Stimulated activated CD8-positive, alpha-beta memory T cell treated with anti-CD3 and anti-CD28 coated beads, Interleukin-4, amount 100 ng/mL, for 1 hour (primary cell): ENCODE measurements at places on chromosomes 6 and 20.

DNA sequence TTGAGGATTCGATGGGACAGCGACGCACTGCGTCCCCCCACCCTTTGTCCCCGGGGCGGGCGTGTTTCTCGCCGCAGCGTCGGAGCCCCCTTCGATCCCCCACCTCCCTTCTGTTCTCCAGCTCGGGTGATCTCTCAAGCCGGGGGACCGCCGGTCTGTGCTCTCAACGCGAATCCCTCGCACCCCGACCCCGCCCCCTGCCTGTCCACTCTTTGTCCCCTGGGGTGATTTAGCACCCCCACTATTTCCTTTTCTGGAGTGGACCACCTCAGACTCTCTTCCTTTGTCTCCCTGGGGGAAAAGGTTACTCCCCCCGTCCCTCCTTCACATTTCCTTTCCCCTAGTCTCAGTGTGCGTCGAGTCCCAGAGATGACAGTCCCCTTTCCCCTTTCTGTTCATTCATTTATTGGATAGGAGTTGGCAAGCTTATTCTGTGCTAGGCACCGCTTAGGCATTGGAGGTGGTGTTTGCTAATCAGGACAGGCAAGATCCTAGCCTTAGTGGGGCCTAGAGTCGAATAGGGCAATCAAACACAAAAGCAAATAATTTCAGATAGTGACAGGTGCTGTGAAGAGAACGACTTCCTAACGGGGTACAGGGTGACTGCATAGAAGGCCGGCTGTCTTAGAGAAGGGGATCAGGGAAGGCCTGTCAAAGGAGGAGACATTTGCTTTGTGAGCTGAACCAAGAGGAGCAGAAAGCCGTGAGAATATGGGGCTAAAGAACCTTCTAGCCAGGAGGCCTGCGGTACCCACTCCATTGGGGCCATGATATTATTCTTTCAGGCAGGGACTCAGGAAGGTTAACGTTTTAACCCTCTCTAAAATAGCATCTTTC lies 741 bp downstream of the PTPN1 start:
- no peak for DNase-seq

GRCh38 chr20:63234693-63235398 lies 859 bp upstream of the BIRC7 start:
- no peak for DNase-seq

DNA sequence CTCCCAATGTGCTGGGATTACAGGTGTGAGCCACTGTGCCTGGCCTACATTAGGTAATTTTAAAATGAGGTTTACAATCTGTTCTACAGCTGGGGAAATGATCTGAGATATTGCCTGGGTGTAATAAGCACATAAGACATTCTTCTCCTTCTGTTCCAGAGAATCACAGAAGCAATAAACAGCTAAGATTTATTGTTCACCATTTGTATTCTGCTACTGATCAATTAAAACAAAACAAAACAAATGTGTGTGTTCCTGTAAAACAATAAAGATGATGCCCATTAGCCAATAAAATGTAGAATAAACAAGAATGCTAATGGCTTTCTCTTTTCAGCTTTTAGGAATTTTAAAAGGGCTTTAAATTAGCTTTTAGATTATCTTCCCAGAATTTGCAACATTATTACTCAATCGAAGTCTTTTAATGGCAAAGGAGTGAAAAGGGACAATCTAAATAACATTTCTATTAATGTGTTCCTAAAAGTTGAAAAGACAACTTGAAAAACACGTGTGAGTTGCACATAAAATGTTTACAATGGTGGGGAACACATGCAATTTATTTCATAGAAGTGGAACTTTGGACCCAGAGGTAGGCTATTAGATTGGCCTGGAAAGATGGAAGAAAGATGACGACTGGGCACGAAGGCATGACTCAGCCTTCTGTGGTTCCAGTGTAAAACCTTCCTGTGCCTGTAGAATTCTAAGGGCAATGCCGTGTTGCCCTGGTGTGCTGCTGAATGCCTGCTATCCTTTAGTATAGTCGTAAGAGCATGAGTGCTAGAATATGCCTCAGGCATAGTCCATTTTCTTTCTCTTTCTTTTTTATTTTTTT lies 29.0 kb upstream of the DEK start:
- no peak for DNase-seq

- DNase-seq = no peak
Observed at GRCh38 chr6:30554962-30555815, 1.1 kb downstream of the GNL1 start.

GRCh38 chr6:4723383-4723782 lies 52.8 kb upstream of the CDYL start:
- DNase-seq = no peak

DNA sequence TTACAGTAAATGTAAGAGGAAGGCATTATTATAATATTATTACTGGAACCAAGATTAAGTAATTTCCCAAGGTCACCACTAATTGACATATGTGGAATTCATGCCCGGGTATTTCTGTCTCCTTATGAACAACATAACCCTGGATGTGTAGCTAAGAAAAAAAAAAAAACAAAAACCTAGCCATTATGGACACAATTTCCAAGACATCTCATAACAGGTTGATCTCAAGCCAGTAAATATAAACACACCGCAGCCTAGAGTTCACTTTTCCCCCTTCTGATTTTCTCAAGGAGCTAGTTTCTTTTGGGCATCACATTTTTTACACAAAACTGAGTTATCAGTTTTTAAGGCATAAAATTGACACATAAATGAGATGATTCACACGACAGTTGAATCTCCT lies 306.5 kb upstream of the RSPO3 start:
- DNase-seq = no peak

GRCh38 chr6:41157323-41157722 lies 3.2 kb upstream of the TREML1 start:
- no peak for DNase-seq

DNA sequence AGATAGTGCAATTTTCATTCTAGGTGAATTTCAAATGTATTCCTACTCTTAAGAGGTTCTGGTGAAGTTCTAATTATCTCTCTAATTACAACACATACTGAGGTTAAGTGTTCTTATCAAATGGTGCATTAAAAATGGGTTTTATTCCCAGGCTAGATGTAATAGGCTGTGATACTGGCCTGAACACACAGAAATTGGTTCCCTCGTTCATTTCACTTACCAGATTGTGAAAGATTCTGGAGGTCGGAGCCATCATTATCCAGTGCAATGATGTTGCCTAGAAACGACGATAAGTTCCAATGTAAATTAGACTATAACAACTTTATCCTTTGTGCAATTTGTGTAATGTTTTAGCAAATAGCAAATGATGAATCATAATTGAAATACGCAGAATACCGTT lies 172.6 kb upstream of the SOX4 start:
- DNase-seq = no peak

GRCh38 chr20:20755231-20755630 lies 42.8 kb upstream of the RALGAPA2 start:
- no peak for DNase-seq

DNA sequence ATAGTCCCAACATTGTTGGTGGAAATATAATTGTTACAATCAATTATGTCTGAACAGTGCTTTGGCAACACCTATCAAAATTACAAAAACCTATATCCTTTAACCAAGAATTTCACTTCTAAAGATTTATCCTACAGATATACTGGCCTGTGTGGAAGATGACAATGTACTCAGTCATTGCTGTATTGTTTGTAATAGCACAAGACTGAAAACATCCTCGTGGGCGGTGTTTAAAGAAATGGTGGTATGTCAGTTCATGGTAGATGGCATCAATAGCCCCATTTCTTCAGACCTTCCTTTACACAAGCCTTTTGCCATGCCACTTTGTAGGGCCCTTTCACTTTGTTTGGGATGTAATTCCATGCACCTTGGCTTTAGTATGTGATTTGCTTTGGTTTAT lies 9.8 kb upstream of the TPBG start:
- no peak for DNase-seq

DNA sequence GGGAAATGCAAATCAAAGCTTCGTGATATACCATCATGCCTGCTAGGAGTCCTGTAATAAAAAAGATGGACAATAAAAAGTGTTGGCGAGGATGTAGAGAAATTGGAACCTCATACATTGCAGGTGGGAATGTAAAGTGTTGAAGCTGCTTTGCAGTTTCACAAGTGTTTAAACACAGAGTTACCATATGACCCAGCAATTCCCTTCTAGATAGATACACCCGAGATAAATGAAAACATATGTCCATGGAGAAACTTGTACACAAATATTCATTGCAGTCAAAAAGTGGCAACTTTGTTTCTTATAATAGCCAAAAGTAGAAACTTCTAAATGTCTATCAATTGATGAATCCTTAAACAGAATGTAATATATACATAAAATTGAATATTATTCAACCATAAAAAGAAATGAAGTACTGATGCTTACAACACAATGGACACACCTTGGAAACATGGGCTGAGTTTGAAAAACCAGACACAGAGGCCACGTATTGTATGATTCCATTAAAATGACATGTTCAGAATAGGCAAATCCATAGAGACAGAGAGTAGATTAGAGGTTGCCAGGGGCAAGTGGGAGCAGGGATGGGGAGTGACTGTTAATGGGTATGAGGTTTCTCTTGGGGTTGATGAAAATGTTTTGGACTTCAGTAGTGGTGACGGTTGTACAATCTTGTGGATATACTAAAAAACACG lies 20.8 kb upstream of the ERVFRD-1 start:
- no peak for DNase-seq
